ENCODE measurements at places on chromosomes 12 and 14.

DNA sequence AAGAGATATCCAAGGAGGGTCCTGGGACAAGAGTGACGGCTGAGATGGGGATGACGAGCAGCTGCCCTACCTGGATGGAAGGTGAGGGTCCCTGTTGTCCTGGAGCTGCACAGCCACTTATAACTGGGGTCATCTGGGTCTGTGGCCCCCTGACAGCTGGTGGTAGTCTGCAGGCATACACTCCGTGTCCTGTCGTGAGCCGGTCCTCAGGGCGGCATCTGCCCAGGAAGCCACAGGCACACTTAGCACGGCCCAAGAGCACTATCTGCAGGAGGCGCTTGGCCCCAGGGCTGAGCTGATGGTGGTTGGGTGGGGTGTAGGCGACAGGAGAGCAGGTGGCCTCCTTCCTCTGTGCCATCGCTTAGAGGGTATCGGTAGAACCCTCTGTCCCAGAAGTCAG lies 248.1 kb downstream of the CACNA1C start:
- no peak for DNase-seq

DNA sequence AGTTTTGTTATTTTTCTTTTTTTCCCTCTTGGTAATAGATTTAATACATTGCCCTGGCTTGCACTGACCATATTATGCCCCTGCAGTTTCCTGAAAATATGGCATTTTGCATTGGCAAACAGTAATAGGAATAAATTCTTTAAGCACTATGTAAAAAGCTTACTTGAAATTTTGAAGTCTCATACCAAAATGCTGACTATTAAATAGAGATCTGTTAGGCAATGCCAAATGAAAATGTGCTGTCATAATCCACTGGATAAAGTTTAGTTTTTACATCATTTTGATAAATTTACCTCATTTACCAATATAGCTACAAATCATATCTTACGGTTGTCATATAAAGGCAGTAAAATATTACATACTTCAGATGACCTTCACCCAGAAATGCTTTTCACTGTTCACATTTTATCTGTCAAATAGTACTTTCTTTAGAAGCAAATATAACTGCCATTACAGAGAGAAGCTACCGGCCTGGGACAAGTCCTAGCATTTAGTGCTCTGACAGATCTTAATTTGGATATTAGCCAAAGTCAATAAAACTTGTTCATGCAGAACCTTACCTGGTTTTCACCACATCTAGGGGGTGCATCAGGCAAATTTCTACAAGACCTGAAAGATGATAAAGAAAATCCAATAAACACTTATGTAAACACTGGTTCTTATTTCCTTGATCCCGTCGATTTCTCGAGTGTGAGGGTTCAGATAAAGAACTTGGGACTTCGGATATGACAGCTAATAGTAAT lies 212.9 kb downstream of the PAX9 start:
- DNase-seq, result peak; percentile 73

GRCh38 chr12:14681625-14682024 lies 14.8 kb downstream of the GUCY2C start:
- no peak for DNase-seq

DNA sequence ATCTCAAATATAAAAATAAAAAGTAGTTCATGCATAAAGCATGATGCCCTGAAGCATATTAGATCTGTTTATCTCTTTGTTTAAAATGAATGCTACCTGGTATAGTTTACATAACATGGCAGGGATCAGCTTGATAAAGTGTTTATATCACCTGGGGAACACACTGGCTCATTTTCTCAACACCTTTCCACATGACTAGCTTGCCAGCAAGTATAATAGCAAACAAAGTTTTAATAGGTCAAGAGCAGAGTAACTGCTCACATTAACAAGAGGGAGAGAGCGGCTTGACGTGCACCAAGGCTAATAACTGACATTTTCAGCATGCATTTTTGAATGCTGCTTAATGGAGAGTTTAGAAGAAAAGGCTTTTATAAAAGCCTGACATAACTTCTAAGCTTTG lies 246.4 kb downstream of the EGLN3 start:
- DNase-seq, result peak; percentile 89

- peak; percentile 89 for DNase-seq
Measured at GRCh38 chr12:105409801-105410471, 79.4 kb downstream of the C12orf75 start.

- no peak for DNase-seq
Measured at GRCh38 chr12:53191096-53191884, 10.6 kb upstream of the CSAD start.

DNA sequence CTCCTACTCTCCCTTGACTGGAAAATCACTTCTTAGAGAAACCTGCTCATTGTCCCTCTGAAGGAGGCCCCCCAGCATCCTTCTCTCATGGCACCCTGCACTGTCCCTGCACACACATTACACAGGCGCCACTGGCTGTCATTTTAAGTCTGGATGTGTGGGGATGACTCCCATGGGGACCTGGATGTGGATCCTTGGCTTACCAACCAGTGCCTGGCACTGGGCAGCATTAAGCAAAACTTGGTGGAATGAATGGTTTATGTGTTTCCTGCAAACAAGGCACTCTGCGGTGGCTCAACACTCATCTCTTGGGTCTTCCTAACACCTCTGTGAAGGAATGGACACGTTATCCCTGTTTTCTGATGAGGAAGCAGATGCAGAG lies 162.4 kb downstream of the RBM19 start:
- DNase-seq, result no peak

GRCh38 chr12:48060474-48060873 lies 45.4 kb downstream of the SENP1 start:
- no peak for DNase-seq

GRCh38 chr12:12290206-12290605 lies 23.4 kb upstream of the LRP6 start:
- DNase-seq, result no peak

- DNase-seq, result no peak
Measured at GRCh38 chr12:49279706-49280159, 14.9 kb downstream of the TUBA1C start.

GRCh38 chr14:68986926-68987652 lies 8.0 kb upstream of the ACTN1 start:
- DNase-seq, result no peak

DNA sequence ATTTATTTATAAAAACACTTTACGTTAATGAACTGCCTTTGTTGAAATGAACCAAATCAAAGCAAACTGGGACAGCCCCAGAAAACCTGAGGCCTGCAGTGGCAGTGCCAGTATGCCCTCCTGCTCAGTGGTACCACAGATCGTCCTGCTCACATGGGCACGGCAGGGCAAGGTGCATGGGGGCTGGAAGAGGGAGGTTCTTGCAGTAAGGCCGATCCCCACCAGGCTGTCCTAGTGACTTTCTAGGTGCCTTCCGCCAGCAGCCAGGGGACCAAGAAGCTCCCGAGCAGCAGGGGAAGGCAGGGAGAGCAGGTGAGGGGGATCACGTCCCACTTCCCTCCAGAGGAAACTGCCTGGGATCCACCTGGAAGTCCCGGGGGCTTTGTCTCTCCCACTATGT lies 63.9 kb downstream of the TESC start:
- DNase-seq, result no peak

DNA sequence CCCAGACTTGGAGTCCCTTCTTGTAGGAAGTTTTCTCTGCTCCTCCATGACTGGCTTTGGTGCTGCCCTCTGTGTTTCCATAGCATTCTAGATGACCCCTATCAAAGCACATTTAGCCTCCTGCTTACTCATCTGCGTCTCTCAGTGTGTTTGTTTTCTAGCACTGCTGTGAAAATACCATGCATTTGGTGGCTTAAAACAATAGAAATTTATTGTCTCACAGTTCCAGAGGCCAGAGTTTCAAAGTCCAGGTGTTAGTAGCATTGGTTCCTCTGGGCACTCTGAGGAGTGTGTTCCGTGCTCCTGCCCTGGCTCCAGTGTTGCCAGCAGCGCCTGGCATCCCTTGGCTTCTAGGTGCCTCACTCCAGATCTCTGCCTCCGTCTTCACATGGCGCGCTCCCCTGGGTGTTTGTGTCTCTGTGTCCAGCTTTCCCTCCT lies 86.1 kb downstream of the CACNA1C start:
- no peak for DNase-seq

DNA sequence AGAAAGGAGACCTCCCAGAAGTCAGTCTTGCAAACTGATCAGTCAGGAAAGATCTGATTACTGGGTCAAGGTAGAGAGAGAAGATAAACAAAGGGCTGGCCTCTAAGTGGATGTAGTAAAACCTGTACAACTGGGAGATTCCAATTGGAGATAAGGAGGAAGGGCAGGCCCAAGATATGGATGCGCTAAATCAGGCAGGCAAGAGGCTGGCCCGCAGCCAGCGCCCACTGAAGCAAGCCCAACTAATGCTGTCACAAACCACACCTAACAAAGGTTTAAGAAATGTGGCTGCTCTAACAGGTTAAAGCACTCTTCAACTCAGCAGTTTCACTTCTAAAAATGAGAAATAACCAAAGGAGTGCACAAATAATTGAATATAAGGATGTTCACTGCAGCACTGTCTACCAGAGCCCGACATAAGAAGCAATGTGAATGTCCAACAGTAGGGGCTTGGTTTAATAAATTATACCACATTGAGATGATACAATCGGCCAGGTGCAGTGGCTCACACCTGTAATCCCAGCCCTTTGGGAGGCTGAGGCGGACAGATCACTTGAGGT lies 4.7 kb downstream of the GLTP start:
- DNase-seq, result peak; percentile 75

DNA sequence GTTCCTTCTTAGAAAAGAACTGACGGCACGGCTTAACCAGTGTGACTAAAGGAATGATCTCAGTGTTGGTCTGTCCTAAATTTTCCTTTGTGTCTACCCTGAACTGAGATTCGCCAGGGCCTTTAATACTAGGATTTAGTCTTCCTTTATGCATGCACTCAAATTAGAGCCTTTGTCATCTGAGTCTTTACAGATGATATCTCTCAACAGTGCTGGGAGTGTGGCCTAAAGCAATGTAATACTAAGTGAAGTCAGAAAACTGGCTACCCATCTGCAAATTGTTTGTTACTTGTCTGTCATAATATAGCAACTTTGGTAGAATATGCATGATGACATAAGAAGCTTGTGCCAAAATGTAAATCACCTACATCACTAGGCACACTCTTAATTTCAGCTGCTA lies 95.4 kb downstream of the PTPRO start:
- no peak for DNase-seq

- no peak for DNase-seq
Measured at GRCh38 chr12:79366374-79366773, 324.4 kb downstream of the PAWR start.

- no peak for DNase-seq
Measured at GRCh38 chr12:130476451-130477135, 138.9 kb downstream of the PIWIL1 start.

DNA sequence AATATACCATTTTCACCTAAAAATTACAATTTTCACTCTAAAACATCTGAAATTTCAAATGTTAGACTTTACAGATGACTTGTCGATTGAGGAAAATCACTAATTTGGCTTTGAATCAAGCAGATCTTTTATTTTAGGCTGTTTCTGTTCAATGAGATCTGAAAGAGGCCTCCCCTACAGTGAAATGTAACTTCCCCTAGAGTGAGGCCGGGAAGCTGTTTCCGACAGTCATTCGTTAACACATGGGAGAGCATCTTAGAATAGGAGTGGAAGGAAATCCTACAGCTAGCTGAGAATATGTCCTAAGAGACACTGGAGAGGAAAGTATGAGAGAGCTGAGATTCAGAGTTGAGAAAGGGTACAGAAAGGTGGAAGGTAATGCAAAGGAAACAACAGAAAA lies 5.7 kb upstream of the C14orf93 start:
- no peak for DNase-seq

GRCh38 chr12:10242539-10242938 lies 29.9 kb downstream of the GABARAPL1 start:
- DNase-seq, result no peak

DNA sequence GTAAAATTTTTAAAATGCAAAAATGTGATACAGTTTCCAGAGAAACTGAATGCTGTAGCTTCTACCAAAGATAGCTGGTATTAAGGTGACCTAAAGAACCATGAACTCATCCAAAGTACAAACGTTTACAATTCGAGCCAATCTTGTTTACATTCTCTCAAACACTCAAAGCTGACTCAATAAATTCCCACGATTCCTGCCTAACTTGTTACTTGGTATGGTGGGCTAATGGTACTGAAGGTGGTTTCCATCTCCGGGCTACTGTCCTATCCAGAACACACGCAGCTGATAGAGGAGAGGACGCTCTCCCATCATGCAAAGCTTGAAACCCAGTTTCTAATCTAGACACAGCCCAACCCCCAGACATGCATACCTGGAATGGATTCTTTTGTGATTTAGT lies 31.5 kb downstream of the RAD9B start:
- DNase-seq, result no peak

DNA sequence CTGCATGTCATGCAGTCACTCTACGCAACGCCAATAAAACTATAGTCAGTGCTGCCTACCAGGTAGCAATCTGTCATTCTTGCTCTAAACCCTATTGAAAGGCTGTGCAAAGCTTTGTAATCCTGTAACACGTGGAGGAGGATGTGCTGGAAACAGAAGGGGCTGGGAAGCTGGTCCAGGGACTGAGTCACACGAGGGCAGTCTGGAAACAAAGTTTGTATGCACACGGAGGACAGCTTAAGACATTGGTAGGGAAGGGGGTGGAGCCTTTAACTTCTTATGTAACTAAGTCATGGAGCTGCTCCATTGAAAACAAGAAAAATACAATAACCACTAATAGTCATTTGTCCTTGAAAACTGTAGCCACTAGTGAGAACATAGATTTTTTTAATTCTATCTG lies 128.0 kb downstream of the BCAT1 start:
- DNase-seq, result no peak

DNA sequence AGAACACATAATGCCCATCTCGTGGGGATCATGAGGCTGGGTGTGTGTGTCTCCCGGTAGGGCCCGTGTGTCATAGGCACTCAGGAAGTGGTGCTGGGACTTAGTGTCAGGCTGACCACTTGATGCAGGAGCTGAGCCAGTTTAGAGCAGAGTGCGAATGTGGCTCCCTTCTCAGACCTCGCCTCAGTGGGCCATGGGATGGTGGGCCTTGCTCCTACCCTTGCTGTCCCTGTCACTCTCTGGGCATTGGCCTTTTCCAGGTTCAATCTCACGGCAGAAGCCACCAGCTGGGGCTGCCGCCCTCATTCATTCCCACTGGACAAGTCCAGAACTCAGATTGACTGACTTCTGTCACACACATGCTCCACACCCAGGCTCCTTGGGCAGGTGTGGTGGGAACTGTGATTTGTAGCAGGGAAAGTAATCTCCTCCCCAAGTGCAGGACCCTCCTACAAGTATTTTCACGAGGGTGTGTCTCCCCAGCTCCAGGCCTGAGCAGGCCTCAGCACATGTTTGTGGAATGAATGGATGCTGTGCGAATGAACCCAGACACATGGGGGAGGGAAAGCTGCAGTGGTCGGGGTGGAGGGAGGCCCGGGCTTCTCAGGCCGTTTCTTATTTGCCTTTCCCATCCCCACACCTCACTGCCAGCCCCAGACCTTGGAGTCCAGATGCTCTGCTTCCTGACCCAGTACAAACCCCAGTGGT lies 54.9 kb downstream of the BEGAIN start:
- no peak for DNase-seq

Data from NCI-H510A treated with DMSO at 0.1 percent for 48 hours (cell line).